ENCODE measurements at places on chromosomes 5 and 9. TPM values are rescaled to one million over a fixed set of nuclear protein-coding genes. Genes with fewer than 3 reads are reported as not detected.

- no peaks in the 10 kb centered on the region for H3K36me3 ChIP-seq
- no peak overlapping the region for H3K4me3 ChIP-seq
- H3K27ac ChIP-seq, result no peak overlapping the region
- no peaks in the 10 kb centered on the region for H3K27me3 ChIP-seq
- no peaks in the 10 kb centered on the region for H3K4me1 ChIP-seq
- no peak for DNase-seq
Observed at GRCh38 chr9:78958892-78959291, 612.9 kb upstream of the TLE4 start.

- no peak overlapping the region for H3K4me3 ChIP-seq
- H3K27ac ChIP-seq, result no peak overlapping the region
- no peaks in the 10 kb centered on the region for H3K36me3 ChIP-seq
- no peak for DNase-seq
- no peaks in the 10 kb centered on the region for H3K4me1 ChIP-seq
Observed at GRCh38 chr5:132854301-132854700, 12.0 kb downstream of the GDF9 start.

The CAMK2A gene
- total RNA-seq, result 0.49 TPM

DNA sequence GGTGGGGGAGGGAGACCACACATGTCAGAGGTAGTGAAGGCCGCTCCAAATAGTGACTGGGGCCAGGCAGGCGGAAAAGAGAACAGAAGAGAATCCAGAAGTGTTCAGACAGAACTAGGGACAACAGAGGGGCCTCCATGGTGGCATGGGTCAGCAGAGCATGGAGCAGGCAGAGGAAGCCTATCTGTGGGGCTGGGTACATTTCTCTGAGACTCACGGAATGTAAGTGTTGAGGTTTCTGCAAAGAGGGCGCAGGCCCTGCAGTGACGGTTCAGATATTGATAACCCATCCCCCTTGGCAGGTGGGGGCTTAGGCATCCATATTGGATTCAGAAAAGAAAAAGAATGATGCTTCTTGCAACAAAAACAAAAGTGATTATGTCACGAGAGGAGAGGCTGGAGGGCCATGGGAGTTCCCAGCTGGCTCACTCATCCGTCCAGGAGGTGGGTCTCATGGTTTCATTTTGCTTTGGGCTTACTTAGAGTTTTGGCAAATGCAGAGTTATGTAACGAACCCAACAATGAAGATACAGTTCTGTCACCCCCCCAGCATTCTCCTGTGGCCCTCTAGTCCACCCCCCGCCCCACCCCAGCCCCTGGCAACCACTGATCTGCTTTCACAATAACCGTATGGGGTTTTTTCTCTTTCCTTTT is 5.4 kb upstream of the RMND5B start:
- no peak for DNase-seq
- H3K4me1 ChIP-seq, result peaks cover 42% of the 10 kb centered on the region
- H3K36me3 ChIP-seq, result no peaks in the 10 kb centered on the region
- no peaks in the 10 kb centered on the region for H3K27me3 ChIP-seq

- no peak overlapping the region for H3K4me3 ChIP-seq
- DNase-seq, result no peak
- no peaks in the 10 kb centered on the region for H3K36me3 ChIP-seq
- peaks cover 39% of the 10 kb centered on the region for H3K4me1 ChIP-seq
- H3K27me3 ChIP-seq, result no peaks in the 10 kb centered on the region
Observed at GRCh38 chr5:171969288-171969880, 37.1 kb downstream of the FBXW11 start.

DNA sequence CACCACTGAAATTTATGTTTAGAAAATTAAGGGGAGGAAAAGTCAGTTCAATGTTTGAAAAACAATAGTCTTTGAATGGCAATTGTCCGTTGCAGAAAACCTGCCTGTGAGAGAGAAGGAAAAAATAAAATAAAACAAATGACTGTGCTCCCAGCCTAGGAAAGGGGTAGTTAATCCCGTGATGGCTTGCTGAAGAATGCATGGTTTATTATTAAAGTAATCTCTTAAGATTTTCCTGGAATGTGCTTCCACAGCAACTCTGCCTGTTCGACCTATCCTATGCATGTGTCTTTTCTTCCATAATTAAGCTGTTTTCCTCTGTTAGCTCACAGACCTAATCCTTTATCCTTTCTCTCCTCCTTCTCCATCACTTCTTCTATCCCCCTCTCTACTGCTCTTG is 2.4 kb upstream of the DAB2 start:
- no peak overlapping the region for H3K27ac ChIP-seq
- H3K36me3 ChIP-seq, result no peaks in the 10 kb centered on the region
- H3K4me3 ChIP-seq, result no peak overlapping the region
- DNase-seq, result no peak

- no peak overlapping the region for H3K4me3 ChIP-seq
- DNase-seq, result no peak
- H3K27me3 ChIP-seq, result no peaks in the 10 kb centered on the region
- no peaks in the 10 kb centered on the region for H3K4me1 ChIP-seq
- H3K27ac ChIP-seq, result no peak overlapping the region
- no peaks in the 10 kb centered on the region for H3K36me3 ChIP-seq
Observed at GRCh38 chr5:117235786-117236185, 661.2 kb upstream of the SEMA6A start.

The PDZD2 gene
- total RNA-seq, result 42.7 TPM

DNA sequence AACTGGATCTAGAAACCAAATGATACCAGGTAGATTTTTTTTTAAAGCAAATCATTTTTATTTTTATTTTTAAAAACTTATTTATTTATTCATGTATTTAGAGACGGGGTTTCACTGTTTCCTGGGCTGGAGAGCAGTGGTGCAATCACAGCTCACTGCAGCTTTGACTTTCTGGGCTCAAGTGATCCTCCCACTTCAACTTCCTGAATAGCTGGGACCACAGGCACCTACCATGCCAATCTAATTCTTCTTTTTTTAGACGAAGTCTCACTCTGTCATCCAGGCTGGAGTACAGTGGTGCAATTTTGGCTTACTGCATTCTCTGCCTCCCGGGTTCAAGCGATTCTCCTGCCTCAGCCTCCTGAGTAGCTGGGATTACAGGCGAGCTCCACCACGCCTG is 41.3 kb upstream of the CDK20 start:
- no peaks in the 10 kb centered on the region for H3K4me1 ChIP-seq
- DNase-seq, result no peak
- H3K4me3 ChIP-seq, result no peak overlapping the region
- no peak overlapping the region for H3K27ac ChIP-seq
- H3K36me3 ChIP-seq, result no peaks in the 10 kb centered on the region

The OLFM1 gene
- 39.0 TPM for total RNA-seq

The DOLK gene
- 8.1 TPM for total RNA-seq

DNA sequence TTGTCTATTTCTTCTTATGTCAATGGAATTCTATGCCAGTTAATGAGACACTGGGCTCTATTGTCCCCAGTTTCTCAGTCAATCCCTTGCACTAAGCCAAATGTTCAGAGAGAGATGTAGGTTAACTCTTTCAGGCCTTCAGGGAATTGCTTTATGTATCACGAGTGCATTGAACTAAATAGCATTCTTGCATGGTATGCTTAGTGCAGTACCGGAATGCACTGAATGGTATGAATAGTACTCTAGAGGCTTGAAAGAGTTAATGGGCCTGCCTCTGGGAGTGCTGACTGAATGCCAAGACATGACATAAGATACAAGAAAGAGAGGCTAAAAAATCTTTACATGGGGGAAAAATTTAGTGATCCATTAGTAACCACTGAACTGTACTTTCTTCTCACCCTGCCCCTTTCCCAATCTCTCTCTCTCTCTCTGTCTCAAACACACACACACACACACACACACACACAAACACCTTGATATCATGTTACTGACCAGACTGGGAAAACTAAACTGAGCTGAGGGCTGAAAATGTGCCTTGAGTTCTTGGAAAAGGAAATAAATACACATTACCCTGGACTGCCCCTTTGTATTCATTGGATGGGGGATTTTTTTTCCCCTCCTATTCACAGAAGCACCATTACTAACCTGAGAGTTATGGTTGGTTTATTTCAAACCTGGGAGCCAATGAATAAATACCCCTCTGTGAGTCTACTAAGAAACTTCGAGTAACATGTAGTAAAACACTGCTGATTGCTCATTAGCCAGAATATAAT is 35.4 kb upstream of the TMC1 start:
- H3K36me3 ChIP-seq, result no peaks in the 10 kb centered on the region
- DNase-seq, result no peak
- no peaks in the 10 kb centered on the region for H3K27me3 ChIP-seq
- H3K4me1 ChIP-seq, result no peaks in the 10 kb centered on the region
- H3K27ac ChIP-seq, result no peak overlapping the region
- H3K4me3 ChIP-seq, result no peak overlapping the region

The GCNT4 gene
- 2.5 TPM for total RNA-seq
